ENCODE measurements at places on chromosomes 4 and X.

DNA sequence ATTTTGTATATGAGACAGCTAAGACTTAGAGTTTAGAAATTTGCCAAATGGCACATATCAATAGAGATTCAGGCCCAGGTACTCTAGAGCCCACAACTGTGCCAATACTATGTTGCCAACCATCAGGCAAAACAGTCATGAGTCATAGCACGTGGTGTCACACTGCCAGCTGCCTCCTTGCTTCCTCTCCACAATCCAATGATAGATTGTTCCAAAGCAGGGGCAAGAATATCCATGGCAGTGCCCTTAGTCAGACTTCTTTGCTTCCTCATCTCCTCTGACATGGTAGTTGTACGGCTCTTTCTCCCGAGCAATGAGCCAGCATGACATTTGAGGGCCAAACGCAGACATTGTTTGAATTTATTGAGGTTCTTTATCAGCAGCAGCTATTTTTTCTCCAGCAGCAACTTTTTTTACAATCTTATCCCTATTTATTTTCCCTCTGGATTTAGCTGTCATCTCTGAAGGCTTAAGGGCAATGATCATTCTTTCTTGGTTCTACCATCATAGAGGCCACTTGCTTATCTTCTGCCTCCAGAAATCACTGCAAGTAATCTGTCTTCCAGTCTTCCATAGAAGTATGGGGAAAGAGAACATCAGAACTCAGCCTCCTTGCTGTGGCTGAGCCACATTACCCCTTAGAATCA lies 169.7 kb downstream of the COL4A6 start:
- no peak for DNase-seq

- DNase-seq = no peak
Measured at GRCh38 chr4:135408109-135408508, 1206.5 kb upstream of the PABPC4L start.

- no peak for DNase-seq
Measured at GRCh38 chrX:3771766-3772165, 58.3 kb upstream of the PRKX start.

GRCh38 chr4:108118505-108118904 lies 50.2 kb downstream of the LEF1 start:
- DNase-seq = no peak

All from stimulated activated CD4-positive, alpha-beta T cell treated with anti-CD3 and anti-CD28 coated beads, Interleukin-1b, Interleukin-23, amount 100 ng/mL, for 1 hour (primary cell).